Heart left ventricle (tissue), 16 donors: ENCODE measurements at places on chromosomes 12 and 14. TPM values are rescaled to one million over a fixed set of nuclear protein-coding genes. Genes with fewer than 3 reads are reported as not detected.

The KLHL33 gene
- 0.58 TPM for total RNA-seq

The MIPOL1 gene
- 5.8 TPM for total RNA-seq

The PLEKHD1 gene
- total RNA-seq = 0.09 TPM

GRCh38 chr12:67355428-67356379 lies 86.5 kb downstream of the CAND1 start:
- DNase-seq = no peak

The CCDC197 gene
- total RNA-seq = not detected

The GALNT6 gene
- 3.0 TPM for total RNA-seq

- no peak for DNase-seq
Observed at GRCh38 chr12:107129315-107129930, 36.1 kb upstream of the CRY1 start.

- peak; percentile 26 for DNase-seq
Observed at GRCh38 chr12:541676-542324, 82.1 kb downstream of the B4GALNT3 start.

GRCh38 chr14:77407158-77407557 lies 16.2 kb downstream of the NOXRED1 start:
- DNase-seq = no peak

- DNase-seq = peak; percentile 67
Observed at GRCh38 chr14:90536092-90536491, 139.3 kb downstream of the CALM1 start.

The FGD6 gene
- 11.9 TPM for total RNA-seq

DNA sequence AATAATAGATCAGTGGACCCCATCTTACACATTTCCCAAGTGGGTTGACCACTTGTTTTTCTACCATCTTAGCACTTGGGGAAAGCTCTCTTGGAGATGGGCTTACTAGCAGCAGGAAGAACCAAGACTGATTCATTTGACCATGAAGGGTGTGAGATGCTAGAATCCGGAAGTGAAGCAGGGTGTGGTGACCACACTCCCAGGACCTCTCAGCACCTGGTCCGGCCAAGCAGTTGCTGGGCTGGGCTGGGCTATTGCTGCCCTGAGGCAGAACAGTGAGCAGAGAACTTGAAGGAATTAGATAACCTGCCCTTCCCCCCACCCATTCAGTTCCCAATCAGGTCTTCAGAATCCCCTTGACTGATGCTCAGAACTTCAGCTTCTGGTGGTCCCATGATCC lies 24.4 kb downstream of the ADCY6 start:
- DNase-seq = no peak

The FAR2 gene
- total RNA-seq = 3.1 TPM

The BDKRB1 gene
- total RNA-seq = 1.4 TPM

- no peak for DNase-seq
Observed at GRCh38 chr12:785706-786105, 33.3 kb downstream of the WNK1 start.

- no peak for DNase-seq
Observed at GRCh38 chr12:57152639-57153038, 5.2 kb upstream of the LRP1-AS start.

The SERPINA1 gene
- 53.4 TPM for total RNA-seq

GRCh38 chr12:91098941-91099340 lies 12.4 kb downstream of the LUM start:
- no peak for DNase-seq

- no peak for DNase-seq
Observed at GRCh38 chr14:51224551-51224950, 15.5 kb upstream of the TMX1 start.

DNA sequence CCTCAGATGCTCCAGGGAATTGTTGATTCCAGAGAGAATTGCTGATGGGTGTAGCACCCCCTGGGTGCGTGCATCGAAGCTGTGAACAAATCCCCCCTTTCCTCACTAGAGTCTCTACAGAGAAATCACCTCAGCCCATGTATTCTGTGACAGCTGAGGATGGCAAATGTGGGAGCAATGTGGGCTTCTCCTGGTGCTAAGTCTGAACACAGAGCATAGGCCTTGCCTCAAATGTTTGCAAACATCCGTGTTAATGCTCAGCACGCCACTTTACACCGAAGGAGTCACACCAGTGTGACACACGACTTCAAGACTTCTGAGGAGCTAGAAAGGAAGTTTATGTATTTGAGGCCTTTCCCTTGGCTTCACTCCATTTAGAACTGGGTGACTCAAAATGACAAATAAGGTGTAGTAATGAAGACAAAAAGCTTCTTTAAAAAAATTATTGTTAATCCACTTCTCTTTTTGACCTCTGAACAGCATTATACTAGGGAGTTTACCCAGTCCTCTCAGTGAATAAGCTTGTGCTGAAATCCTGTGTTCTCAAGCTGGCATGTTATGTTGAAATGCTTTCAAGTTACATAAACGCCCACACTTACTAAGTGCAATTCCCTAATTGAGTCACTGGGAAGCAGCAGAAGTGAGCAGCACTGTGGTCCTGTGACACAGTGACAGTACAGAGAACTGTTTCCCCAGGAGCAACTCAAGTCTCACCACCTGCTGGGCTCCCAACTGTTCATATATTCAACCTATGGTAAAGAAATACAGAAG lies 92.9 kb downstream of the FAR2 start:
- DNase-seq = no peak

The ANO2 gene
- 3.4 TPM for total RNA-seq

The GLI1 gene
- 0.83 TPM for total RNA-seq

The C12orf50 gene
- not detected for total RNA-seq

The SALL2 gene
- 3.9 TPM for total RNA-seq

- DNase-seq = no peak
Observed at GRCh38 chr12:125186471-125187147, 121.4 kb downstream of the AACS start.

The FAM186B gene
- total RNA-seq = 0.56 TPM

DNA sequence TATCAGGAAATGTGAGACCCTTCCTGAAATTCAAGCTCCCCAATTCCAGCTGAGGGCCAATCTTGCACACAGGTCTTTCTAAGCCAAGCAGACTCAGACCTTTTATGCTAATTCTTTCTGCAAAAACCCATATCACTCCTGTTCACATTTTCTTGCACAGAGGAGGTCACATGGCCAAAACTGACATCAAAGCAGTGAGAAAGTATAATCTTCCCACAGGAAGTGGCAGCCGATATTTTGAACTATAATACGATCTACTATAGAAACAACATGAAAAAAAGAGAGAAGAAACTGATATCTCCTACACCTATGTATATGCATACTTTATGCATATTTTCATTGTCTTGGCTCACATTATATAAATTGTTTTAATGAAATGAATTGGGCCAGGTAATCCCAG lies 132.9 kb upstream of the SSTR1 start:
- DNase-seq = no peak

The CACNB3 gene
- total RNA-seq = 5.2 TPM
